ENCODE measurements at places on chromosomes 6 and 20. TPM values are rescaled to one million over a fixed set of nuclear protein-coding genes. Genes with fewer than 3 reads are reported as not detected.

Gene UBR2
- total RNA-seq = 24.0 TPM

Gene KIZ
- 8.9 TPM for total RNA-seq

Gene CLPSL2
- total RNA-seq = not detected

Gene PDCD2
- total RNA-seq = 36.0 TPM

Gene HAO1
- not detected for total RNA-seq

Gene IL17F
- not detected for total RNA-seq

Gene HS3ST5
- total RNA-seq = under 0.01 TPM

Gene SYNDIG1
- total RNA-seq = 2.6 TPM

Gene COL9A1
- total RNA-seq = 7.8 TPM

Gene PSMB9
- total RNA-seq = 7.8 TPM

Gene PRDM13
- not detected for total RNA-seq

Gene PEX7
- 10.4 TPM for total RNA-seq

Gene ZNF391
- 2.1 TPM for total RNA-seq

Gene PTCHD4
- 0.52 TPM for total RNA-seq

Gene ARG1
- 1.0 TPM for total RNA-seq

Measured in skeletal muscle tissue (tissue), 5 donors.